ENCODE measurements at places on chromosomes 5 and 9. TPM values are rescaled to one million over a fixed set of nuclear protein-coding genes. Genes with fewer than 3 reads are reported as not detected.

GRCh38 chr9:114228016-114228808 is 72.9 kb downstream of the COL27A1 start:
- no peak overlapping the region for H3K27ac ChIP-seq
- peaks cover under 1% of the 10 kb centered on the region for H3K27me3 ChIP-seq
- no peak overlapping the region for H3K4me3 ChIP-seq
- no peak for DNase-seq

GRCh38 chr5:88667496-88668201 is 215.3 kb downstream of the MEF2C start:
- no peak for DNase-seq
- H3K4me3 ChIP-seq: peak overlapping the region; percentile 25
- no peaks in the 10 kb centered on the region for H3K36me3 ChIP-seq
- H3K27ac ChIP-seq: no peak overlapping the region
- peaks cover 26% of the 10 kb centered on the region for H3K4me1 ChIP-seq

GRCh38 chr9:130444565-130445221 is at the start of gene ASS1:
Gene ASS1 (plus strand): TSS chr9:130444961. CDS start chr9:130452229, 7,268 bp downstream.
- peak within 1 kb of the TSS; percentile 31 for H3K4me3 ChIP-seq
- H3K27me3 ChIP-seq: peaks cover 33% of the 10 kb centered on the region
- H3K36me3 ChIP-seq: peaks cover 5% of the 10 kb centered on the region
- H3K27ac ChIP-seq: no peak within 1 kb of the TSS

DNA sequence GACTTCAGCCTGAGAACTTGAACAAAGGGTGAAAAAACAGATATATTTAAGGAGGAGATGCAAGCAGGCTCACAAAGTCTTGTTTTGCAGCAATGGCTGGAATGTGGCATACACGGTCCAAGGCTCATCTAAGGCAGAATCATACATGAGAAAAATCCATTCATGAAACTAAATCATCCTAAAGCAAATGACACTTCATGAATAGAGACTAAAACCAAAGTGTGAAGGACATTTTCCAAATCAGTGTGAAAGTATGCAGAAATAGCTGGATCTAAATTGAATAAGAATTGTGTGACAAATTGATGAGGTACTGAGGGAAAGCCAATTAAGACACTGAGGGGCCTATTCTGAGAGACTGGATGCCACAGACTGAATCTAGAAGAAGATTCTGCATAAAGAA is 27.3 kb downstream of the ZNF366 start:
- no peak for DNase-seq
- no peaks in the 10 kb centered on the region for H3K36me3 ChIP-seq
- no peak overlapping the region for H3K4me3 ChIP-seq
- H3K27ac ChIP-seq: no peak overlapping the region
- H3K4me1 ChIP-seq: no peaks in the 10 kb centered on the region

DNA sequence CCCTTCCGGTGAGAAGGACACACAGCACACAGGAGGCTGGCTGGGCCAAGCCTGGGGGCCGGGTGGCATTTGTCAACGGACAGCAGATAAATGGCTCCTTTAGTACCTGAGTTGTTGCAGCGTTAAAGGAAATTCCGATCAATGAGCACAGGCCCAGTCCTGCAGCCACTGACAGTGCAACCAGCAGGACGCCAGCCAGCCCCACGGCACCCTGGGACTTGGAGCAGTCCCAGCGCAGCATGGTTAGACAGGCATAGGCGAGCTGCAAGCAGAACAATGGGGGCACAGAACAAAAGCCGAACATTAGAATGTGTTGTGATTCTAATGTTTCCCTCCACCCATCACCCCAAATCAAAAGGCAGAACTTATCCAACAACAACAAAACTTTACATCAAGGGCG is 39.3 kb downstream of the PTCH1 start:
- H3K4me1 ChIP-seq: peaks cover 10% of the 10 kb centered on the region
- H3K27ac ChIP-seq: no peak overlapping the region
- H3K27me3 ChIP-seq: peaks cover 2% of the 10 kb centered on the region
- DNase-seq: no peak
- H3K36me3 ChIP-seq: peaks cover 8% of the 10 kb centered on the region
- no peak overlapping the region for H3K4me3 ChIP-seq

DNA sequence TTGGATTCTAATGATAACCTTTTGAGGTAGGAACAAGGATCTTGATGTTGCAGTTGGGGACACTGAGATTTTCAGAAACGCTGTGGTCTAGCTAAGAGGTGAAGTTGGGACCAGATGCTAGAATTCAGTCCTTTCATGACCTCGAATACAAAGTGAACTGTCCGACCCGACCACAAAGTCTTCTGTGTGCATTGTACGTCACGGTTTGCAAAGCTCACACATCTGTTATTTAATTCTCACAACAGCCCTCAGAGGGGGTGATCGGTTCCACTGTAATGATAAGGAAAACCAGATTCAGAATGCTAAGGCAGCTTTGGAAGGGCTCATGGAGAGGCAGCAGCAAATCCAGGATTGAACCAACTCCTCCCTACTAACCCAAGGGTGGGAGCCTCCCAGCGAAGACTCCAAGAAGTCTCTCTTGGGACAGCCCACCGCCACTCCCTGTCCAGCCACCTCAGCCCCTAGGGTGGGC is 16.6 kb upstream of the KIF12 start:
- H3K27me3 ChIP-seq: peaks cover 30% of the 10 kb centered on the region
- DNase-seq: no peak
- no peak overlapping the region for H3K4me3 ChIP-seq
- H3K27ac ChIP-seq: no peak overlapping the region
- no peaks in the 10 kb centered on the region for H3K4me1 ChIP-seq
- H3K36me3 ChIP-seq: no peaks in the 10 kb centered on the region

GRCh38 chr9:35776018-35776417 is 15.4 kb upstream of the NPR2 start:
- peaks cover 6% of the 10 kb centered on the region for H3K4me1 ChIP-seq
- DNase-seq: no peak
- H3K27ac ChIP-seq: no peak overlapping the region
- H3K4me3 ChIP-seq: no peak overlapping the region

DNA sequence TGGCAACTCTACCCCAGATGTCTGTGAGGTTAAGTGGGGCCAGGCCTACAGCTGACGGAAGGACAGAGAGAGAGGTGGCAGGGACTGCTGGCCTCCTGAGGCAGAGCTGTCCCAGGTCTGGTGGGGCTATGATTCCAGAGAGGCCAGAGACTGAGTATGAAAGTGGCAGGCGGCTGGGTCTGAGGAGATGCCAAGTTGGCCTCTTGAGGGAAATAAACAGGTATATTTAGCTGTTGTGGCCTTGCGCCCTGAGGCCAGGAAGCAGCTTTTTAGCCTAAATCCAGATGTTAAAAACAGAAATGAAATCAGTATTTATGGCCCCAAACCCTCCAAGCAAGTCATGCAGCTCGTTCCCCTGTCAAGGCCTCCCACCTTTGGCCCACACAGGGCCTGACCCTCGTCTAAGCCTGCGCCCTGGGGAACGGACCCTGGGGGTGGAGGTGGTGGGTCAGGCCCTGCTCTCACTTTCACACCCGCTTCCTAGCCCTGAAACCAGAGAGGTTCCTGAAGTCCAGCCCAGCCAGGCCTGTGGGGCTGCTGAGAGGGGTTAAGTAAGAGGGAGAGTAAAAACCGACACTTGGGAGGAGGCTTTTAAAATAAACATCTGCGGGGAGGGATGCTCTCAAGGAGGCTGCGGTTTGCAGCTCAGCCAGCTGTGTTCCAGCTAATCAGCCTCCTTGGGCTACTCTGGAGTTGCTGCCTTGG is 18.7 kb downstream of the PCDHGC5 start:
- DNase-seq: no peak
- H3K36me3 ChIP-seq: no peaks in the 10 kb centered on the region
- H3K4me3 ChIP-seq: no peak overlapping the region
- H3K4me1 ChIP-seq: peaks cover 11% of the 10 kb centered on the region
- H3K27ac ChIP-seq: no peak overlapping the region

DNA sequence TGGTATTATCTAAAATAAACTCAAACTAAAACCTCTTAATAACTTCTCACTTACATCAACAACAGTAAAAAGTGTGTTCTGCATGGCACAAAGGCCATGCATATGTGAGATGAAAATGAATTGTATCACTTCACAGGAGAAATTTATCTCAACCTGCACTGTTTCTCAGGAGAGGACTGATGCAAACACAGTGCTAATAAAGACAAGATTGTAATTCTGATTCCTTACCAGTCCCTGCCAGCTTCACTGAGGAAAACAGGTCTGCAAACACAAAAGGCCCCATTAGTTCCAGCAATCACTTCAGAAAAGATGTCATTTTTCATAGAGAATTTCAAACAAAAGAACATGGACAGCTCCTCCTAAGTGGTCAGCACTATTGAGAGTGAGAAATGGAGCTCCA is 117.3 kb upstream of the PDE4D start:
- DNase-seq: no peak
- no peaks in the 10 kb centered on the region for H3K27me3 ChIP-seq
- no peaks in the 10 kb centered on the region for H3K4me1 ChIP-seq
- H3K36me3 ChIP-seq: no peaks in the 10 kb centered on the region
- H3K4me3 ChIP-seq: no peak overlapping the region

DNA sequence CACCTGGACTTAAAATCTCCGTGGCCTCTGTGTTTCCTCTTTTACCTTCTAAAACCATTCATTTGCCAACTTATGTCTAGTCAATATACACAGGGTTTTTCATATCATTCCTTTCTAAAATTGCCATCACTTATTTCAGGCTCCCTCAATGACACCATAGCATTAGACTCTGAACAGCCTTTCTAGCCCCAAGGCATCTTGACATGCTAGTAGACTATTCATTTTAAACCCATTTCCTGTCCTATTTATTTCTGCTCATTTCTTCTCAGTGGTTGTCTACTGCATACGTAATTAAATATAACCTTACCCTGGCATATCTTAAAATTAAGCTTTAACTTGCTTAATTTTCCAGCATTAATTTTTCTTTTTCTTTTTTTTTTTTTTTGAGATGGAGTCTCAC is 83.2 kb downstream of the PHAX start:
- H3K27ac ChIP-seq: no peak overlapping the region
- no peak for DNase-seq
- H3K4me3 ChIP-seq: no peak overlapping the region
- peaks cover 18% of the 10 kb centered on the region for H3K4me1 ChIP-seq
- no peaks in the 10 kb centered on the region for H3K36me3 ChIP-seq

DNA sequence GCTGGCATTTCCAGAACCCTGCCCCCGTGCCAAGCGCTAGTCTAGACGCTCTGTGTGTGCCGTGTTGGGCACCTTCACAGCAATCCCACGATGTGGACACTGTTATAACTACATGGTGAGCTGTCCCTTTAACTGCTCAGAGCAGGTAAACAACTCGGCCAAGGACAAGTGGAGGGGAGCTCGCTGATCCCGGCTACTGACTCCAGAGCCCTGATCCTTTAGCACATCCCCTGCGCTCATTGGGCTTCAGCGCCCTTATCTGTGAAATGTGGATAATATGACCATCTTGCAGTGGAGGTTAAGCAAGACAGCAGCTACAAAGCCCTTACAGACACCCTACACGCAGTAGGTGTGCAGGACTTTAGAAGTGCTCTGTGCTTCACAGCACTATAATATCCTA is 16.5 kb downstream of the ORM2 start:
- no peaks in the 10 kb centered on the region for H3K27me3 ChIP-seq
- peak overlapping the region; percentile 83 for H3K27ac ChIP-seq
- peaks cover 57% of the 10 kb centered on the region for H3K4me1 ChIP-seq

- no peak for DNase-seq
- H3K27ac ChIP-seq: no peak overlapping the region
- no peaks in the 10 kb centered on the region for H3K27me3 ChIP-seq
- no peak overlapping the region for H3K4me3 ChIP-seq
Observed at GRCh38 chr5:4640795-4641194, 499.3 kb upstream of the ADAMTS16 start.

GRCh38 chr5:174636094-174636493 is 88.3 kb upstream of the MSX2 start:
- H3K4me3 ChIP-seq: no peak overlapping the region
- no peaks in the 10 kb centered on the region for H3K36me3 ChIP-seq
- peaks cover 1% of the 10 kb centered on the region for H3K27me3 ChIP-seq
- no peak for DNase-seq
- H3K27ac ChIP-seq: no peak overlapping the region

The GMCL2 gene
- total RNA-seq: not detected

The MYOZ3 gene
- total RNA-seq: 0.20 TPM

The CAMK4 gene
- 80.7 TPM for total RNA-seq

The KIF4B gene
- not detected for total RNA-seq

The CD274 gene
- total RNA-seq: 13.7 TPM

The IARS1 gene
- 251 TPM for total RNA-seq
